Right ventricle myocardium inferior (tissue), 1 donor: ENCODE measurements at places on chromosomes 4 and X. TPM values are rescaled to one million over a fixed set of nuclear protein-coding genes. Genes with fewer than 3 reads are reported as not detected.

RADX gene
- total RNA-seq, result 0.87 TPM

MBNL3 gene
- total RNA-seq, result 27.5 TPM

ZCCHC18 gene
- total RNA-seq, result 0.22 TPM

CC2D2A gene
- total RNA-seq, result 8.6 TPM

MTTP gene
- 3.9 TPM for total RNA-seq

USP17L28 gene
- total RNA-seq, result not detected

GDI1 gene
- 85.2 TPM for total RNA-seq

CNGA1 gene
- total RNA-seq, result not detected

GAGE2A gene
- not detected for total RNA-seq

SLC6A14 gene
- total RNA-seq, result not detected
